ENCODE measurements at places on chromosomes 13 and 19. TPM values are rescaled to one million over a fixed set of nuclear protein-coding genes. Genes with fewer than 3 reads are reported as not detected.

- no peak for DNase-seq
These were observed 2.9 kb upstream of the DCUN1D2 start for GRCh38 chr13:113493315-113493951.

- DNase-seq, result peak; percentile 39
These were observed 633 bp downstream of the SPHK2 start for GRCh38 chr19:48619692-48620585.

- DNase-seq, result no peak
These were observed 42.0 kb downstream of the LNX2 start for GRCh38 chr13:27578121-27579030.

- peak; percentile 48 for DNase-seq
These were observed 5.5 kb downstream of the MAB21L1 start for GRCh38 chr13:35470671-35471661.

DNA sequence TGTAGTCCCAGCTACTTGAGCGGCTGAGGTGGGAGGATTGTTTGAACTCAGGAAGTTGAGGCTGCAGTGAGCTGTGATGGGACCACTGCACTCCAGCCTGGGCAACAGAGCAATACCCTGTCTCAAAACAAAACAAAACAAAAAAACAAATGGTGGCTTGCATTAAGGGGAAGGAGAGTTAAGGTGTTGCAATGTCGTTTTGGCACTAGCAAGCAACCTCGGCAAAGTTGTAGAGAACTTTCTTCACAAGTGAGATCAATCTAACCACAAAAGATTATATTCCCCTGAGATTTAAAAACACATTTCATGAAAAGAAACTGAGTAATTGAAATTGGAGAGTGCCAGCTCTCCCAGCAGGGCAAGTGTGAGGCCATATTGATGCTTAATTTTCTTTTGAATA is 153.7 kb downstream of the KLF5 start:
- peak; percentile 56 for DNase-seq

DNA sequence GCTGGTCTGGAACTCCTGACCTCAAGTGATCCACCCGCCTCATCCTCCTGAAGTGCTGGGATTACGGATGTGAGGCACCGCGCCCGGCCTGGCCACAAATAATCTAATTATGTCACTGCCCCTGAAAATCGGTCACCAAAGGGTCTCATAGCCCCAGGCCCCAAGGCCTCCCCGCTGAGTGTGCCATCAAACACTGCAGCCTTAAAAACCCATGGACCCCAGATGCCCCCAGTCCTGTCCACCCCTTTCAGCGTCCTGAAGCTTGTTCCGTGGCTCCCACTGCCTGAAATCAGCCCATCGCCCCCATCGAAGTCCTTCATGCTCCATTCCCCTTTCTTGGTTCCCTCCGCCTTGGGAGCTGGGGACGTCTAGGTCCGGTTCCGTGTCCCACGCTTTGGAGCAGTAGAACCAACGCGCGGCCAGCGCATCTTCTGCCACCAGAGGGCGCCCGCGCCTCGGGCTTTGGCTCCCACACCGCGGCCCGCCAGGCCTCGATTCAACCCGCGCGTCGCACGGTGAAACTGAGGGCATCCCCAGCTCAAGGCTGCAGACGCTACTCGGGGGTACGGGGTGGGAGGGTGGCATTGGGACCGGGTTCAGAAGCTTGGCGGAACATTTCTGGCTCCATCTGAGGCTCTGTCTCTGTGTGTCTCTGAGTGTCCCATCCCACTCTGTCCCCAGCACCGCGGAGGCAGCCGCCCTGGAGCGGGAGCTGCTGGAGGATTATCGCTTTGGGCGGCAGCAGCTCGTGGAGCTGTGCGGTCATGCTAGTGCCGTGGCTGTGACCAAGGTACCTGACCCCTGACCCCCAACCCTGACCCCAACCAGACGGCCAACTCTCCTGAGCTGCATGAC is 3.5 kb downstream of the YJEFN3 start:
- peak; percentile 87 for DNase-seq

GRCh38 chr19:10984166-10984735 is 23.4 kb downstream of the SMARCA4 start:
- no peak for DNase-seq

VN1R4 gene
- not detected for total RNA-seq

CYP4F2 gene
- not detected for total RNA-seq

SYNGR4 gene
- total RNA-seq, result not detected

IGSF23 gene
- not detected for total RNA-seq

Data from cardiac muscle cell (in vitro differentiated cells and primary cell).